T-helper 9 cell (primary cell): ENCODE measurements at places on chromosomes 5 and 9.

- DNase-seq: no peak
Observed at GRCh38 chr5:40226906-40227305, 452.8 kb upstream of the PTGER4 start.

- no peak for DNase-seq
Observed at GRCh38 chr9:126617823-126618165, 4.1 kb downstream of the LMX1B start.

DNA sequence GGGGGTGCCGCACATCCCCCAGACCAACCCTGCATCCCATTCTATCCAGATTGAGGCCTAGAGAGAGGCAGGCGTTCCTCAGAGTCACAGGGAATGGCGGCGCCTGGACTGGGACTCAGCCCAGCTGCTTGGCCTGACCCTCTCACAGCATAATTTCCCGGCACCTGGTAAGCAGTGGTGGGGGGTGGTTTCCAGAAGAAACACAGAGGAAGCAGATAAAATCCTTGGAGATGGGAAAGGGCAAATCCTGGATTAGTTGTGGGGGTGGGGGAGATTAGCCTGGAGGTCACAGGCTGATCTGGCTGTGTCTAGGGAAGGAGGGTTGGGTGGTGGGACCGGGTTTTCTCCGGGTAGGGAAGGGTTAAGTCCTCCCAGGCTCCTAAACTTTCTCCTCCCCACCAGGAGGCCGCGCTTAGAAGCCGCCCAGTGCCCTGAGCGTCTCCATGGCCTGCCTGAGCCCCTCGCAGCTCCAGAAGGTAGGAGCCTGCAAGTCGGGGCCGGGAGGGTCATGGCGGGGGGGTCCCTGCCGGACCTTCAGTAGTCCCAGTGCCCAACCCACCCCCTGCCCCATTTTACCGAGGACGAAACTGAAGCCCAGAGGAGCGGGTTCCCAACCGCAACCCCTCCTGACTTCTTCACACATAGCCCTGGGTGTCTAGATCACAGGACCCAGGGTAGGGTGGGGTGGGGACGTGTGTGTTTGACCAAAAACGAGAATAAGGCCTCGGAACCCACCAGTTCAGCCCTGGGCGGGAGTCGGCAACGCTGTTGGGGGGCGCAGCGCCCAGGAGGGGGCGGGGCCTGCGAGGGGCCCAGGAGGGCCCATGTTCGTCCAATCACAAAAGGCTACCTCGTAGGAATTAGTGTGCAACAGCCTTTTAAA is 1.3 kb downstream of the PHYHD1 start:
- DNase-seq: no peak

DNA sequence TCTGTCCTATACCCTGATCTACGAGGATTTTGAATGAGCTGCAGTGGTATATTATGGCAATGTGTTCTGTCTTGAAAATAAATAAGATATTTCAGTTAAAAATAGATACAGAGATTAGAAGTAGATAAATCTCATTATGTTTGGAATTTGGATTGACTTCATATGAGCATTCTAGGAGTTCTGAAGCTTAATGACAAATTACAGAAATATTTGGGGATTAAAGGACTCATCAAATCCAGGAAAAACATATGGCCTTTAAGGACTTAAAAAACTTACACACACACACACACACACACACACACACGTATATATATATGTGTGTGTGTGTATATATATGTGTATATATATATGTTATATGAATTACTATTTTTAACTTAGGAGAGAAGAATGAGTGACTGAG is 446.9 kb upstream of the CD180 start:
- no peak for DNase-seq

DNA sequence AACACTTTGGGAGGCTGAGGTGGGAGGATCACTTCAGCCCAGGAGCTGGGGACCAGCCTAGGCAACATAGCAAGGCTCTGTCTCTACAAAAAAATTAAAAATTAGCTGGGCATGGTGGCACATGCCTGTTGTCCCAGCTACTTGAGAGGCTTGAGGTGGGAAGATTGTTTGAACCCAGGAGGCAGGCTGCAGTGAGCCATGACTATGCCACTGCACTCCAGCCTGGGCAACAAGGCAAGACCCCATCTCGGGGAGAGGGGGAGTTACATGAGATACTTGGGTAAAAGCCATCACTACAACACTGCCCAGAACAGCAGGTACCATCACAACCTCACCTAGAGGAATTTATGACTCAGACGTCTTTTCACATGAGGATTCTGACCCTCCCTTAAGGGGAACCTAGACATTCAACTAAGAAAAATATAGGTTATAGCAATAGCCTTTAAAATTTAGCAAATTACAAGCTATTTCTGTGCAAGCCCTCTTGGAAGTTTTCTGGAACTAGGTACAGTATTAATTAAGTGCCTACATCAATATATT is 143.5 kb downstream of the NFIB start:
- no peak for DNase-seq

GRCh38 chr5:169808118-169808581 is 171.1 kb downstream of the DOCK2 start:
- no peak for DNase-seq

GRCh38 chr5:104817127-104817526 is 1254.5 kb upstream of the NUDT12 start:
- no peak for DNase-seq

DNA sequence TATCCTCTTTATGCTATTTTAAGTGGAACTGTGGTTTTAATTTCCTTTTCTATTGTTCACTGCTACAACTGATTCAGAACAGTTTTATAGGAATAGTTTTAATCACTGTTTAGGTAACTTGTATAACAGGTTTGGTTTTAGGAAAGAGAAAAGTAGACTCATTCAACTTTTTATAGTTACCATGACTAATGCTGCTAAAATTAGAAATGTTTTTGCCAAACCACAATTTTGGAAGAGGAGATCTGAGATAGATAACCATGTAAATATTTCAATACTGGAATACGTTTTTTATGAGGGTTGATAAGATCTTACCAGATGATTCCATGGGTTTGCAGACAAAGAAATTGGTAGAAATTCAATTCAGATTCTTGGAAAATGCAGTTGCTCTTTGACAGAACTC is 404.6 kb upstream of the ARRDC3 start:
- DNase-seq: no peak

DNA sequence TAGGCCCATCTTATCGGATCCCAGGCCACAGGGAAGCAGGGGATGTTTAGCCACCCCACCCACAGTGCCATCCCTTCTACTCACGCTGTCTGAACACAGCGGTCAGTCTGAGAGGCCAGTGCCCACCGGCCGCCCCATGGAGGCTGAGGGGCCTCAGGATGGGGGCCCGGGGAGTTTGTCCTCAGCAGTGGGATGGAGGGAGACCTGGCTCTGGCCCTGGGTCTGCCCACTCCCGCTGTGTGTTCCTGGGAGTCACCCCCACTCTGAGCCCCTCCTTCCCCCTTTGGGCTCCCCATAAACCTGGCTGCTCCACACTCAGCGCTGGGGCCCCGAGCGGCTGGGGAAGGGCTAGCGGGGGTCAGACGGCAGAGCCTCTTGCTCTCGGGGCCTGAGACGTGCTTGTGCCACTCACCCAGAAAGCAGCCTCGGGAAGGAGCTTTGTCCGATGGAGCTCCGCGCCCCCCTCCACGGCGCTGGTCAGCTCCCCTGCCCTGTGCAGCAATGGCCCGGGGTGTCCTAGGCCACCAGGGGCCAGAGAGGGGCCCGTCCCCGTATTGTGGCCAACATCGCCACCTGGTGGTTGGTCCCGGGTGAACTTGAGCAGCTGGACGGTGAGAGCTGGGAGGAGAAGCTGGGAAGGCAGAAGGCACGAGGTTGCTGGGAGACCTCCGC is 10.9 kb upstream of the LAMC3 start:
- DNase-seq: no peak

- DNase-seq: no peak
Observed at GRCh38 chr5:23157169-23157568, 304.0 kb upstream of the CDH12 start.

DNA sequence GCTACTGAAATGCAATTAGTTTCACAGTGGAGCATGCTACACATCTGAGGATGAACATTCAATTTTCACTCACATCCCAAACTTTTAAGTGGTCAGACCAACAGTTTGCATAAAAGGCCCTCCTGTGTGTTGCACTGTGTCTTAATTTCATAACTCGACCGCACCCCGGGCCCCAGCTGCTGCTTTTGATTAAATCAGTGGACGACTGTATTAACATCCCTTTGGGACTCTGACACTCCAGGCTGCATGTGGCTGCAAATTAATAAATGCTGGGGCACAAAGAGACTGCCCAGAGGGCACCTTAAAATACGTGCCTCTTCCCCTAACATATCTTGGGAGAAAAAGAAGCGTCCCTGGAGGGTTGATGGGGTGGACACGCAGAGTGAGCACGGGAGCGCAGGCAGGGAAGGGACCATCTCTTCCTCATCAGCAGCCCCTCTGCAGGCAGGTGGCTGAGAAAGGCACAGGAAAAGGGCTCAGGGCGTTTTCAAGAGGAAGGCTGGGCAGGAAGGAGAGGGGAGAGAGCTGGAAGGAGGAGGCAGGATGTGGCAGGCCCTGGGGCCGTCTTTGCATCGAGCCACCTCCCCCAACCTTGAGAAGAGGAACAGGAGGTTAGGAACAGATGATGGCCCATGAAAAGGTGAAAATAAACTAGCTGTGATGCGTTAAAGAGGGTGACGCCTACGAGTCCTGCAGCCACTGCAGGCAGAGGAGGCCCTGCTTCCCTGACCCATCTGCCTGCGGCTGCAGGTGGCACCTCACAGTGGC is 18.6 kb downstream of the MED10 start:
- no peak for DNase-seq

DNA sequence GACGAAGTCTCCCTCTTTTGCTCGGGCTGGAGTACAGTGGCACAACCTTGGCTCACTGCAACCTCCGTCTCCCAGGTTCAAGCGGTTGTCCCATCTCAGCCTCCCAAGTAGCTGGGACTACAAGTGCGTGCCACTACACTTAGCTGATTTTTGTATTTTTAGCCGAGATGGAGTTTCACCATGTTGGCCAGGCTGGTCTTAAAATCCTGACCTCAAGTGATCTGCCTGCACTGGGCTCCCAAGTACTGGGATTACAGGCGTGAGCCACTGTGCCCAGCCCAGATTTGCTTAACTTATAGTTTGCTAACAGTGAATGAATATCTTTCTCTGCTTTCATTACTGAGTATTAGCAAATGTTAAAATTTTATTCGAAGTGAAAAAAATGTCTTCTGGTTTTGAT is 84.3 kb downstream of the VPS13A start:
- no peak for DNase-seq

DNA sequence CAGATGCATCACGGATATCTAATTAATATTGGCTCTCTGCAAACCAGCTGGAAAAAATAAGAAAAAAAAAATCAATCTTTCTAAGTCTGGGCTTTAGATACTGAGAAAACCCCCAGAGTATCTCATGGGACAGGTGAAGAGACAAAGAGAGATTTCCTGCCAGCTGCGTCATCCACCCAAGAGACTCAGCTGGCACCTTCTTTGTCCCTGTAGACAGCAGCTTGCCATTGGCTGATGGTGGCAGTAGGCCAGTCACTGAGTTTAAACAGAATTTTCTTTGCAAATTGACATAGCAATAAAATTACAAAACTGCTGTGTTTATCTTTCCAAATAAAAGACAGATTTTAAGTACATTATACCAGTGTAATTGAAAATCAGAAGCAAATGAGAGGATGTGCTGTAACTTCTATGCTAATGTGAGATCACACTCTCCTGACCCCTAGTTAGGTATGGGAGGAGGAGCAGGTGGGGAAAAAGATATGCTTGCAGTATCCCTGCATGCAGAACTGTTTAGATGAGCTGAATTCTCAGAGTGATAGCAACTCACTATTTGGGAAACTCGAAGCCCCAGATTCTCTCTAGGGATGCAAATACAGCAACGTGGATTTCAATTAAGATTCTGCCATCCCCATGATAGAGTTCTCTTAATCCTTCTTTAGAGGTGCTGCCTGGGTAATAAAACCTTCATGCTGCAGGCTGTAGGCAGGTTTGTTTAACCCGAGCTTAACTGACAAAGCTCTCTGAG is 72.2 kb downstream of the NMUR2 start:
- no peak for DNase-seq

DNA sequence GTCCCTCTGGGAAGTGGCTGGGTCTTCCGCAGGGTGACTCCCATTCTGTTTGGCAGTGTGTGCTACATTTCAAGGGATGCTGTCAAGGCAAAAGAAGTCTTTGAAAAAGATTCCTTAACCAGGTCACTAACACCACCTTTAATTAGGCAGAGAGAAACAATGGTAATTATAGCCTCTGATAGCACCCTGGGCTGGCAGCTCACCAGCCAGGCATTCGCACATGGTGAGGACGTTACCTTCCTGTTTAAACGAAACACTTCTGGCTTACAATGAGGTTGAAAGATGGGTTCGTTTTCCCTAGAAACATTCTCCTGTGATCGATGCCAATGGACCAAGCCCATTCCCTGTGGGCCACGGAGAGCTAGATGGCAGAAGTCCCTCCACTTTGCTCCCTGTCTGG is 230.1 kb upstream of the PANK3 start:
- no peak for DNase-seq

GRCh38 chr5:51997949-51998348 is 614.7 kb downstream of the ISL1 start:
- DNase-seq: no peak

DNA sequence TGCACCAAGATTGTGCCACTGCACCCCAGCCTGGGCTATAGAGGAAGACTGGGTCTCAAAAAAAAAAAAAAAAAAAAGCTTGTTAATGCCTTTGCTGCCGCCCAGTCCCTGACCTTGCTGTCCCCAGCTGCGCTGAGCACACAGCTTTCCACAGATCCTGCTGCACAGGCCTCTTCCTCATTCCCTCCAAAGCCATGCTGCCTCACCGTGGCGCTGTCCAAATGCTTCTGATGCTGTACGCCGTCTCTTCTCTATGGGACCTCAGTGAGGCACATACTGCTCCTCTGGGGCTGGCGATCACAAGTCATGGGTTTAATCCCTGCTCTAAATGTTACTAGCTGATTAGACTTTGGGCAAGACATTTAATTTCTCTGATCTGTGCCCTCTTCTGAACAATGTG is 234.1 kb downstream of the FBXL7 start:
- DNase-seq: no peak

GRCh38 chr9:28363151-28363562 is 789.9 kb upstream of the C9orf72 start:
- DNase-seq: no peak

GRCh38 chr9:85225180-85225579 is 516.6 kb downstream of the AGTPBP1 start:
- DNase-seq: no peak

DNA sequence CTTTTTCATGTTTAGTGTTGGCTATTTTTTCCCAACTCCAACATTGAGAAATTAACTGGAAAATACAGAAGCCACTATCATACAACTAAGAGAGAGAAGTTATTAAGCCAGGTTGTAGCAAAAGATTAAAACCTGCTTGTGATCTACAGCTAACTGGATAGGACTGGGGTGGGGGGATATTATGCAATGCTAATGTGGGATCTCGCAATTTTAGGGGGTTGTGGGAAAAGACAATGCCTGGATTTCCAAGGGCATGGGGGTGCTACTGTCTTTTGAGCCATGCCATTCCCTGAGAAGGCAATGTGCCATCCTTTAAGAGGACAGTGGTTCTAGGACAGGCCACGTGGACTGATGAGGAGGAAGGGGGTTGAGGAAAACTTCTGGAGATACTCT is 46.5 kb downstream of the MARCHF3 start:
- no peak for DNase-seq
